ENCODE measurements at places on chromosomes 5 and 9.

DNA sequence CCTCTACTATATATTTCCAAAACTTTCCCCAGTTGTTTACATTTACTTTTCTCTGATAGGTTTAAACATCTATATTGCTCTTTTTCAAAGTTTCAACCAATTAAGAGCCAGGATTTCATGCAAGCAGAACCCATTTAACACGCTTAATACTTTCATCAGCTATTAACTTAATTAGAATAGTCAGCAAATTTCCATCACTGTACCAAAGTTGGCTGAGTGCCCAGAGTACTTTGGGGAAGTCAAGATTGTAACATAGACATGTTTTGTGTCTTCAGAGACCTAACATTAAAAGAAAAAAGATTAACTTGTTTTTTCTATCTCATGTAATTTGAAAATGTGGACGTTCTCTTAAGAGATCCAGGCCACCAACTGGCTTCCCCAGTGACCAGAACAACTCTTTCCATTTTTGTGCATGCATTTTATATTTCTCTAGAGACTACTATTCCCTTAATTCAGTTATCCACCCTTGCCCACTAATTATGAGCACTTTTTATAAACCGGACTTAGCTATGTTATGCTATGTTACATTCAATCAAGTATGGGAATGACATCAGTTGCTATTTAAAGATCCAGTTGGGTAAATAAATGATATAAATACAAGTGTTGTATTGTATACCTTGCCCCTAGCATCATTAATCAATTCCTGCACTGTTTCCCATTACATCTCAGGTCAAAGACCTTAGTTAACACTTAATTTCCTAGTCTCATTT is 478.1 kb upstream of the NMUR2 start:
- DNase-seq = no peak

DNA sequence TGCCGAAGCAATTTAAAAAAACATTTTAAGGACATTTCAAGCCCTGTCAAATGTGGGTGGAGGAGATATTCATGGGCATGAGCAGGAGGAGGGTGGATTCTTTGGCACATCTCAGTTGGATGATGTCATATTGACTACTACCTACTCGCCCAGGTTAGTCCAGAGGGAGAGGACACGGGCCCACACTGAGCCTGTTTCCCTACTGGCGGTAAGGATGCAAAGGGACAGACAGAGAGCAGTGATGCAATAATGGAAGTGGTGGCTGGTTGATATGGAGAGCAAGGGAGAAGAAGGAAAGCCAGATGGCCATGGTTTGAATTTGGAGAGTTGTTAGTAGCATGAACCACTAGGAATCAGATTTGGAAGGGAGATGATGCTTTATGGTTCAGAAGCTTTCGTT is 34.1 kb upstream of the PDE8B start:
- no peak for DNase-seq

DNA sequence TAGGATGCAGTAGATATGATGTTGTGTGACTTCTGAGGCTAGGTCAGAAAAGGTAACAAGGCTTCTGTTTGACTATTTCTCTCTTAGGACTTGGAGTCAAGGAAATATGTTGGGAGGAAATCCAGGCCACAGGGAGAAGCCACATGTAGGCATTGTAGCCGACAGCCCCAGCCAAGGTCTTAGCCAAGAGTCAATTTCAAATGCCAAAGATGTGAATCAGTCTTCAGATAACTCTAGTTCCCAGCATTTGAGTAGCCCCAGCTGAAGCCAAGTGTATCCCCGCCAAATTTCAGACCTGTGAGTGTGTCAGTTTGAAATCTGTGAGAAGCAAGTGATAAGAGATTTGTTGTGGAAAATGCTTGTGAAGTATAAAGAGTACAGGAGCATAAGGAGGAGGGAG is 38.1 kb upstream of the ISL1 start:
- DNase-seq = no peak

GRCh38 chr5:96812851-96813250 is 5.1 kb upstream of the ERAP1 start:
- DNase-seq = no peak

DNA sequence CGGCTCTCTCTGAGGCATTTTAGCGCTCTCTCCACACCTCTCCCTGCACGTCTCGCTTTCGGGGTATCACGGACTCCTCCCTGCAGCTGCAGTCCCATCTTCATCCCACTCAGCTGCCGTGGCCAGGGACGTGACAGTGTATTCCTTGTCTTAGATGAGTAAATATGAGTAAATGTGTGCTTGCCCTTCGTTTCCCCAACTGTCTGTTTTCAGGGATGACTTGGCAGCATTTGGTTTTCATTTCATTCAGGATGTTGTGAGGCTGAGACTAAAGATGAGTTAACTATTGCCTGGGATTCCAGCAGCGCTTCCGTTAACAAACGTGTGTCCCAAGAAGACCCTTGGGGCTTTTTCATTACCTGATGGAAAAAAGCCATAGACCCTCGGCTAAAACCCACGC is 29.5 kb downstream of the GDNF start:
- DNase-seq = no peak

- DNase-seq = no peak
Measured at GRCh38 chr5:112885001-112885400, 23.9 kb downstream of the SRP19 start.

DNA sequence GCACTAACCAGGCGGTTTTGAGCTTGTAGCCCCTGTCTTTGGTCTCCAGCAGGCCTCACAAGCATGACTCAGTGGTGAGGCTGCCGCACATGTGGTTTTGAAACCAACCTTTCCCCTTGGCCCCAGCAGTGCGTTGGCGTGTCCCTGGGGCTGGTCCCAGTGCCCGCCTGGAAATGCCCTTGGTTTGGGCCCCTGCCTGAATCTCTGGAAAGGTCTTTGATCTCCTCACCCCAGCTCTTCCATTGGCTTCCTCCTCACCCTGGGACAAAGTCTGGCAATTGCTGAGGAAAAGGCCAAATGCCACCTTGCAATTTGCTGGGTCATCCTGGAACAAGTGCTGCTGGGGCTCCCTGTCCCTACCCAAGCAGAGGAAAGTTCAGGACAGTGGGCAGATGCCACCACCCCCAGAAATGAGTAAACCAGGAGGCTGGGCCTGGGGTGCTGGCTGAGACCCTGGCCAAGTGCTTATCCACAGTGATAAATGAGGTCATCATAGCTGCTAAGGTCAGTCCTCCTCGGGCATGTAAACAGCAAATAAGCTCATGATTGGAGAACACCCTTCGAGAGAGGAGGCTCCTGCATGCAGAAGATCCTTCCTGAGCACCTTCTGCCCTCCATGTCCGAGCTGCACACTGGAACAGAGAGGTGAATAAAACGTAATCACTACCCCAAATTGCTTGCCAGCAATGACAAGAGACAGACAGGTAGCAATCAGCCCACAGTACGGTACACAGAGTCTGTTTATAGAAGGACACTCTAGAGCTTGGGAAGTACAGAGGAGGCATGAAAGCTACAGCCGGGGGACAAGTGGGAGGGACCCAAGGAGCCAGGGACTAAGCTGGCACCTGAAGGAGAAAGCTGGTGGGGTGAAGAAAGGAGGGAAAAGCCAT is 98.9 kb upstream of the CPEB4 start:
- no peak for DNase-seq

GRCh38 chr9:71886541-71886940 is 24.5 kb downstream of the ABHD17B start:
- DNase-seq = no peak

Measured in stimulated activated CD4-positive, alpha-beta T cell treated with anti-CD3 and anti-CD28 coated beads, Interleukin-1b, Interleukin-23, amount 100 ng/mL, for 1 hour (primary cell).